ENCODE measurements at places on chromosomes 13 and 19.
A peak's percentile ranks its signal among the peaks of the same experiment; 100 is the strongest.

GRCh38 chr19:46975925-46976782, 43.5 kb upstream of the NPAS1 start:
- DNase-seq, result peak; percentile 69

DNA sequence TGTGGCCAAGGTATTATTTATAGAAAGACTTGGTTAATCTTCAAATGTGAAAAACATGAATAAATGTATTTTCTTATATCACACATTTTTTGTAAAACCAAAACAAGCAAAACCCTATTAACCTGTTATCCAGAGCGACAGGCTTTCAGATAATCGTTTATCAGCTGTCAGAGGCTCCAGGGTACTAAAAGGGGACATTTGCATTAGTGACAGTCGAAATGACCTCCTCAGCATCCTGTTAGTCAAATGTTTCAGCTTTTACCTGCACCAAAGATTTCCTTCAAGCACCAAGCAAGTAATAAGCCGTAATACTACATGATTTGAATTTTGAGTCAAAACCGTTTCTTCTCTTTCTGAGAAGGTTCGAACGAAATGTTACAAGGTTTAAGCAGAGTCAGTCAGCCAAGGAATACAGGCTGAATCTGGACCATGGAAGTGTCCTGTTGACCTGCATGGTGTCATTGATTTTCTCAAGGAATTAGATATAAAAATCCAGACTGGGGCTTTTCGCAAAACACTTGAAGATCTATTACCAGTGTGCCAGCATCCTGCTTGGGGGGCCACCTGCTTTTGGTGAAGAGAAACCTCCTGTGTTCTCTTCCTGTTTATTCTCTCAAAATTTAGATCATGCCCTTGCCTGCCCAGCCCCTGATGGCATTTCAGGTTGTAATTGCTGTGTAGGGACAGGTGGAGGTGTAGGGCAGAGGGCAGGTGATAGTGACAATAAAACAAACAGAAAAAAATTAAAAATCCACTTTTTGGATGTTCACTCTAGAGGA, 11.3 kb upstream of the RFC3 start:
- DNase-seq, result no peak

GRCh38 chr19:49975051-49975450, 14.1 kb upstream of the SIGLEC11 start:
- DNase-seq, result no peak

GRCh38 chr13:23157781-23158180, 23.0 kb upstream of the SGCG start:
- no peak for DNase-seq

- DNase-seq, result no peak
These were observed 23.2 kb upstream of the GTF3A start for GRCh38 chr13:27401210-27401609.

GRCh38 chr19:3491396-3492119, 8.3 kb upstream of the SMIM44 start:
- no peak for DNase-seq

DNA sequence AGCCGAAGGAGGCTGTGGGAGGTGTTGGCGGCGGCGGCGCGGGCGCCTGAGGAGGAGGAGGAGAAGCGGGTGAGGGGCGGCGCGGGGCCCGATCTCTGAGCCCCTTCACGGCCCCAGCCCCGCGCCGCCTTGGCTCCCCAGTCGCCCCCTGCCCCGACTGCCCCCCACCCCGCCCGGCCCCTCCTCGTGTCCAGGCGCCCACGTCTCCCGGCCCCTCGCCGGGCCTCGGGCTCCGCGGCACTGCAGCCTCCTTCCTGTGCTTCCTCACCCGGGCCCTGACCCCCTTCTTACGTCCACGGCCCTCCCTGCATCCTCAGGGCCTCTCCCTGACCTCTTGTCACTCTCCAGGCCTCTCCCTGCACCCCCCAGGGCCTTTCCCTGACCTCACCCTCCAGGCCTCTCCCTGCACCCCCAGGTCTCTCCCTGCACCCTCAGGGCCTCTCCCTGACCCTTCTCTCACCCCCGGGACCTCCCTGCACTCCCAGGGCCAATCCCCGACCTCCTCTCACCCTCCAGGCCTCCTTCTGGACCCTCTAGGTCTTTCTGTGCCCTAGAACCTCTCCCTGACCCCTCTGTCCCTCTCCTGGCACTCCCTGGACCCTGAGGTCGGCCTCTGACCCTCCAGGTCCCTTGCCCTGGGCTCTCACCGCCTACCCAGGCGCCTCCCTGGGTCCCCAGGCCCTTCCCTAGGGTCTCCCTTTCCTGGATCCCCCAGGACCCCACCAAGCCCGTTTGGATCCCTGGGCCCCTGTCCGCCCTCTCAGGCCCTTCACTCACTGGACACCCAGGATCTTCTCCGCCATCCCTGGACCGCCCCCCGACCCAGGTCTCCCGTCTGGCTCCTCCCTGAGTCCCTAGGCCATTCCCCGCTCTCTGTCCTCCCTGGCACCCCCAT, 460 bp downstream of the KMT5C start:
- no peak for DNase-seq

GRCh38 chr19:55173714-55174409, 6.2 kb downstream of the SYT5 start:
- no peak for DNase-seq

GRCh38 chr13:42214446-42214845, 57.5 kb upstream of the AKAP11 start:
- no peak for DNase-seq

GRCh38 chr19:18287836-18288772, 6.7 kb upstream of the JUND start:
- DNase-seq, result no peak

GRCh38 chr19:2479556-2480194, 3.7 kb downstream of the GADD45B start:
- no peak for DNase-seq

Data from HuH-7.5 (cell line).